Fibroblast of skin of abdomen (primary cell): ENCODE measurements at places on chromosomes 12 and 14.
A peak's percentile ranks its signal among the peaks of the same experiment; 100 is the strongest.

DNA sequence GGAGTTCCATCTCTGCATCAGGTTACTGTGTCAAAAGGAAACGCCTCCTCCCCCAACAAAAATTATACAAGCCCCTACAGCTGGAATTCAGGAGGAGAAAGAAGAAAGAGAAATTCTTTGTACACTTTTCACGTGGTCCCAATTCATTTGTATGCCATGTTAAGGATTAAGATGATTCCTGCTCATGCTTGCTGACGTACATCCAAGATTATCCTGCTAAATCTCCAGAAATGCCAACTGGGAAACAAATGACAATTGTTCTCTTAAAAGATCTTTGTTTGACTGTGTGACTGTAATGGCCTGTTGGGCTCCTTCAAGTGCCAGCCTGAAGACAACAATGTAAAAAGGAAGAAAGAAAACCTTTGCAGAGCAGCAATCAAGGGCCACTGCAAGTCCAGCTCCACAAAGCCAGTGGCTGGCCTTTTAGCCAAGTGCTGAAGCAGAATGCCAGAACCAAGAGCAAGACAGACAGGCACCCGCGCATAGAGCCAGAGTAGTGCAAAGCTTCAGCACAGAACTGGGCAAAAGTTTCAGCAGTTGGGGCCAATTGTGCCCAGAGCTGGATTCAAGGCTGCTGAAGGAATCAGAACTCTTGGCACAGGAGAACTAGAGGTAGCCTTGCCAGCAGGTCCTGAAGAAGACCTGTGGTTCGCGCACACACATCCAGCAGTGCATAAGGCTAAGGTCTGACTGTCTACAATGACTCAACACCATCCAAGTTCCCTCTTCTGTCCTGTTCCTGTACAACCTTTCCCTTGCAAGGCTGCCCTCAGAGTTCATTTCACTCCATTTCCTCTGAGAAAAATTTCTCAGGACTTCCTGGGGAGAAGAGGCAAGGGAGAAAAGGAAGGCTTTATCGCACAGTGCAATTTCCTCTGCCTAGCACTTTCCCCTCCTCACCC is 209.7 kb upstream of the BMP4 start:
- DNase-seq = no peak

- no peak for DNase-seq
Measured at GRCh38 chr14:50859296-50859624, 12.6 kb upstream of the ABHD12B start.

GRCh38 chr12:120225852-120226640 is 25.1 kb upstream of the RPLP0 start:
- no peak for DNase-seq

DNA sequence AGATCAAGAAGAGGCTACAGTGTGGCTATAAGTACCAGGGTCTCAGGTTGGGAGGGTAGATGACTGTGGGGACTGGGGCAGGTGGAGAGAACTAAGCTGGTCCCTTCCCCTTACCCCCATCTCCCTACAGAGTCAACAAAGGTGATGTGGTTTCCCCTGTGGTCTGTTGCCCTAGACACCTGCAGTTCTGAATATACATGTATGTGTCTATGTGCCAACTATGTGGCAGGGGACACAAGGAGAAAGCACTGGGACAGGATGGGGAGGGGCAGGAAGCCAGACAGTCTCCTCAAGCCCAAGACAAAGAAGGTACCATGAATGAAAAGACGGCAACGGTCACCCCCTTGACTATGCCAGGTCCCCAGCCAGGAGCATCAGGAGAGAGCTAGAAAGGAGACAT is 4.5 kb upstream of the HDAC7 start:
- no peak for DNase-seq

DNA sequence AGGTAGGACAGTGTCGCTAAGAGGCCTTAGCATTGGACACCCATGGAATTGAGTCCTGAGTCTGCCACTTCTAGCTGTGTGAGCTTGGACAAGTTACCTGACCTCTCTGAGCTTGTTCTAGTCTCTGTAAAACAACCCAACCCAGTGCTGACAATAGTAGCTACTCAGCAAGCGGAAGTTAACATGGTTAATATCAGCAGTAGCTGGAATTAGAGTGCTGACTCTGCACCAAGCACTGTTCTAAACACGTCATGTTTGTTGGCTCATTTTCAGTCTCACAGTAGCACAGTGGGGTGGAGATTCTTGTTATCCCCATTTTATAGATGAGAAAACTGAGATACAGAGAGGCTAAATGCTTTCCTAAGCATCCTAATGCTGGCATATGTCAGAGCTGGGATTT is 47.5 kb upstream of the RIN3 start:
- DNase-seq = no peak

GRCh38 chr12:7856516-7856915 is 16.2 kb downstream of the SLC2A14 start:
- DNase-seq = peak; percentile 46

- DNase-seq = peak; percentile 66
Measured at GRCh38 chr14:53093206-53093605, 59.9 kb downstream of the DDHD1 start.

DNA sequence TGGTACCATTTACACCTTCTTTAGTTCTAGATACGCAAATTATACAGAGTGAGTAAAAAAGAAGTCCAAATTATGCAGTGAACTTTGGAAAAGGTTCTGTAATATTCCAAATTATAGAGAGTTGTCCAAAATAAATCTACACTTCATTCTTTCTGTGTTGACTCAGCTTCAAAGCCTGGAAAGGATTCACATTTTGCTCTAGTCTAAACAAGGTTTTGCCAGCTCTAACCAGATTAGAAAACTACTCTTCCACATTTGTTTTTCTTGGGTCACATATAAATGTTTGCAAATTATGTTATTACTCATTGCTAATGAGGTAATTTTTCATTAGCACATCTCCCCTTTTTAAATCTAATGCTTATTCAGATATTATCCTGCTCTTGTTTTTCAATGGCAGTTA is 1562.4 kb upstream of the SEL1L start:
- peak; percentile 21 for DNase-seq

GRCh38 chr14:38399652-38400051 is 143.8 kb upstream of the CLEC14A start:
- DNase-seq = no peak

DNA sequence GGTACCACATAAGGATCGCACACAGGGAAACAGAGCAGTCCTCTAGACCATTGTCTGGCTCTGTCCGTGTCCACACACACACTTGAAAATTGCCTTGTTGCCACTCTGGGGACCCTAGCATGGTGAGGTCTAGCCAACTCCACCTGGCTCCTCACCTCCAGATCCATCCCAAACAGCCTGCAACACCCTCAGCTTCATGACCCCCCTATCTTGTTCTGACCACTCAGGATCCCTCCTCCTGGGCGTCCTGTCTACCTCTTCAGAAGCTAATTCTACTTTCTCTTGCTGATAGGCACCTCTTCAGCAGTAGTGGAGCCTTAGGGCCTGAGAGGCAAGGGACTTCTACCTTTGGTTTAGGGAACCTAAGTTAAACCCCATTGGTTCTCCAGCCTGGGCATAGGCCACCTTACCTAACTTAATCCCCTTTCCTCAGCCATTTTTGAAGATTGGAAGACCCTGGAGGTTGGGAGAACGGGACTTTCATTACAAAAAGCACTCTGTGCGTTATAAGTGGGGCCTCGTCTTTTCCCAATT is 697 bp upstream of the HOXC5 start:
- no peak for DNase-seq

DNA sequence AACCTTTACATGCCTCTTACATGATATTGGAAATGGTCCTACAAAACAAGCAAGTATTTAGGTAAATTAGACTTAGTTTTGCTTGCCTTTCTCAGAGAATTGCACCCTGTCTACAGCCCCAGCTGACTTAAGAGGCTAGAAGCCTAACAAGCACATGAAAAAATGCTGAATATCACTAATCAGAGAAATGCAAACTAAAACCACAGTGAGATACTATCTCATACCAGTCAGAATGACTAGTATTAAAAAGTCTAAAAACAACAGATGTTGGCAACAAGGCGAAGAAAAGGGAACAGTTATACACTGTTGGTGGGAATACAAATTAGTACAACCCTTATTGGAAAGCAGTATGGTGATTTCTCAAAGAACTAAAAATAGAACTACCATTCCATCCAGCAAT is 103.8 kb downstream of the EGLN3 start:
- DNase-seq = no peak

- DNase-seq = no peak
Measured at GRCh38 chr12:27688671-27689070, 7.6 kb upstream of the REP15 start.

DNA sequence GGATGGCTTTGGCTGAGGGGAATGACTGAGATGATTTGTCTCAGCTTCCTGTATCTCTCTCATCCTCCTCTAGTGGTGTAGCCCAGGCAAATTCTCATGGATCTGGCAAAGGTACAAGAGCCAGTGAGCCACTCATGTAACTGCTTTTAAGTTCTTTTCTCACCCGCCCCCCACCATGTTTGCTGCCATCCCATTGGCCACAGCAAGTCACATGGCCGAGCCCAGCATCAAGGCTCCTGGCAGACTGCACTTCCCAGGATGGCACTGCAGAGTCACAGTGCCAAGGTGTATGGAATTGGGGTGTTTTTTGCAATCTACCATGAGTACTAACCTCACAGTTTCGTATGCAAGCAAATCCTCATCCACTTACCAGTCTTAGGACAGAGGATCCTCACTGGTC is 50.9 kb downstream of the CHST11 start:
- no peak for DNase-seq

DNA sequence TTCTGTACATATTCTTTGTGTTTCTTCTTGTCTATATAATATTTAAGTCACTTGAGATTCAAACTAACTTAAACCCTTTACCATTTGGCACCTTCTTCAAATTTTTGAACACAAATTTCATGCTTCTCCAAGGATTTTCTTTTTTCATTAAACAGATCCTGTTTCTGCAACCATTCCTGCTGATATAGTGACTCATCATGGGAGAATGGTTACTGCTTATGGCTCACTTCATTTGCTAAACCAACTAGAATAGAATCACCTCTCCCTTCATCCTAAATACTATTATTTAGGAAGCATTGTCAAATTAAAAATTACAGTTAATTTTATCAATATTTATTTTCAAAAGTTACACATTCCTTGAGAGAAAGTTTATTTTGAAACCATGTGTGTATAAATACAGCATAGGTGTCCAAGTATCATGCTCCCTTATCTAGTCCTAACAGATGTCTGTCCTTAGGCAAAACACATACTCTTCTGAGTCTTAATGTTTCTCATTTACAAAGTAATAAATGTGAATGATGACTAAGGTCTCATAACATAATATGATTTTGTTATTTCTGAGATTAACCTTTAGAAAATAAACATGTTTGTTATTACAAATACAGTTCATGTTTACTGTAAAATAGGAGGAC is 40.7 kb downstream of the PLCZ1 start:
- peak; percentile 53 for DNase-seq

DNA sequence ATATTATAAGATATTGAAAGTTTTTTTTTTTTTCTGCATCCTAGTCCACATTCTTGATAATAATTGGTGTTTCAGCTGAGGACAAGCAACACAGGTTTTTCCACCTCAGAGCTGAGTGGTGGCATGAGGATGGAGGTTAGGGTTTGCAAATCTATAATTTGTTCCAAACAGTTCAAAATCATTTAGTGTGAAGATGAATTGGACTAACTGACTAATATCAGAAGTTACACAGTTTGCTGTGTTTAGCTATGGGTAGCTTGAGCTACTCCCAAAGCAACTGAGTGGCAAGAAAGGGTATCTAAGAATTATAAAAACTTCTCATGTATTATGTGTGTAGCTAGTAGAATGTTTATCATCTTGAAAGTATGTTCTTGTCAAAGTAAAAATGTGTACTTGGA is 17.1 kb downstream of the EID3 start:
- DNase-seq = no peak

- DNase-seq = no peak
Measured at GRCh38 chr12:104279164-104279563, 24.4 kb upstream of the EID3 start.

DNA sequence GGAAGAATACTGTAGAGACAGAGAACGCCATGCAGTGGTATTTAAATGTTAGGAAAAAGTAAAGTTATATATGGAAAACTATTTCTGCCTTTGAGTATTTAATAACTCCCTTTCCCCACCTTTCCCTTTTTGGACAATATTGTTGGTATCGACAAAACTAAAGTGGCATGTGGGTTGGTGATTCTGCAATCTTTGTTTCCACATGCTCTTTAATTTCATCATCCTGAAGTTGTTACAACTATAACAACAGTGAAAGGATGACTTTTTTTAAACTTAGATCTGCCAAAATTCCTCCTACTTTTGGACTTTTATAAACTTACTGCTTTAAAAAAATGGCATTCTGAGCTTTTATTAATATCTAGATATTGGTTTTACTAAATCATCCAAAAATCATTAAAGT is 25.3 kb downstream of the TTC8 start:
- no peak for DNase-seq

DNA sequence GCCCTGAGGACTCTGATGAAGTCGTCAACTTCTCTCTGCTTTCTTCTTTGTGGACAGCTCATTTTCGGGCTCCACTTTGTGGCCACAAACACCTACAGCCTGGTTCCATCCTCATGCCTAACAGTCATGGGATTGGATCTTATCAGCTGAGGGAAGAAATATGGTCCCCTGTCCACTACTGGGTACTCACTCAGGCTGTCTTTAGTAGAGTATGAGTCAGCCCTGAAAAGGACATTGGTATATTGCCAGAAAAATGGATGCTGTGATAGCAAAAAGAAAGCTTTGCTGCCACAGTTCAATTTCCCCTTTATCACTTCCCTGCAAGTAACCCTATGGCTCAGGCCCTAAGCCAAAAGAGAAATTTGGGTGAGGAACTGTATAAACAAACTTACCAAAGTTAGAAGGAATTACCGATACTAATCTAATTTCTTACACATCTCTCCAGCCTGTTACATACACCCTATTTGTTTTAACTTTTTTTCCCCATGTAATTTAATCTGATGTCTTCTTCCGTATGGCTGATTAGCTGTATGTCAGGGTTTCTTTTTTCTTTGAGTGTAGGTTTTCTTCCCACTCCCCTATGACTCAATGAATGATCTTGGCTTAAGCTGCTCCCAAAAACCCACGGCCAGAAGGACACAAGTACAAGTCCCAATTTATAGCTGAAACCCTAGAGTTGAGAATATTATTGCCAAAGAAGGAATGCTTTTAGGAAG is 29.1 kb downstream of the MTHFD1 start:
- DNase-seq = peak; percentile 5

GRCh38 chr14:98513558-98513957 is 758.4 kb downstream of the BCL11B start:
- DNase-seq = no peak

DNA sequence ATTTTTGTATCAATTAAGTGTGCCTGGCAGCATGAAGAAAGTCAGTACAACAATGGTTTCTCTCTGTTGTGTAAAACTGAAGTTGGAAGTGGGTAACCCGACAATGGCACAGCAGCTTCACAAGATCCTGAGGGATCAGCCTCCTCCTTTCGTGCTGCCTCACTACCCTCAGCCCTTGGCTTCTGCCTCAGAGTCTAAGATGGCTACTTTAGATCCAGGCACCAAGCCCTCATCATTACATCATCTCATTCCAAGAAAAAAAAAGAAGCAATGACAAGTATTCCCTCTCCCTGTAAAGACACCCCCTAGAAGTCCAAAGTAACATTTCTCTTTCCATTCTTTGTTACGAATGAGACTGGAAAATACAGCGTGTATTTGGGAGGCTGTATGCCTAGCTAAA is 92.6 kb downstream of the DNAI7 start:
- DNase-seq = no peak
